ENCODE measurements at places on chromosomes 16 and 17.

GRCh38 chr17:17425591-17425990 lies 51.2 kb upstream of the MED9 start:
- DNase-seq: no peak

DNA sequence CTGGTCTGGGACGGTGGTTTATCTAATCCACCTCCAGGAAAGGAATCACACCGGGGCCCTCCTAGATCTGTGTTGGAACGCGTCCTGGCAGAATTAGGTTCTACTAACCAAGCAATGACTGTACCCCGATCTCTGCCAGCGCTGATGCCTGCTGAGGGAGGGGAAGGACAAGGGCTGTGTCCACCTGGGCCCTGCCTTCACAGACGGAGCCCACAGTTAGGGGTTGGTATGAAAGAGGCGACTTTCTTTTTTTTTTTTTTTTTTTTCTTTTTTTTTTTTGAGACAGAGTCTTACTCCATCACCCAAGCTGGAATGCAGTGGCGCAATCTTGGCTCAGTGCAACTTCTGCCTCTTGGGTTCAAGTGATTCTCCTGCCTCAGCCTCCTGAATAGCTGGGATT lies 9.9 kb upstream of the KRT19 start:
- no peak for DNase-seq

DNA sequence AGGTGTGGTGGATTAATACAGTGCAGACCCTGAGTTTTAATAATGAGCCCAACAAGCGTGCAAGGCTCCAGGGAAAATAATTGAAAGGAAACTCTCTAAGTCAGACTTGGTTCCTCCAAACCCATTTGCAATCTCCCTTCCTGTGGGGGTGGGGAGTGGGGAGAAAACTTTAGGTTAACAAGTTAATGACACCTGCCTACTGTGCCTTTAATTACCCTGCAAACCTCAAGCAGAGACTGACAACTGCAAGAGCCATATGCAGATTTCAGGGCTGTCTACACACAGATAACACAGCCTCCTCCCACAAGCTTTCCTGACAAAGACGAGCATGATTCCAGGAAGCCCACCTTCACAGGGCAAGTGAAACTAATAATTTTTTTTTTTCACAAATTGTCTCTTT lies 359.3 kb downstream of the HS3ST4 start:
- DNase-seq: no peak

DNA sequence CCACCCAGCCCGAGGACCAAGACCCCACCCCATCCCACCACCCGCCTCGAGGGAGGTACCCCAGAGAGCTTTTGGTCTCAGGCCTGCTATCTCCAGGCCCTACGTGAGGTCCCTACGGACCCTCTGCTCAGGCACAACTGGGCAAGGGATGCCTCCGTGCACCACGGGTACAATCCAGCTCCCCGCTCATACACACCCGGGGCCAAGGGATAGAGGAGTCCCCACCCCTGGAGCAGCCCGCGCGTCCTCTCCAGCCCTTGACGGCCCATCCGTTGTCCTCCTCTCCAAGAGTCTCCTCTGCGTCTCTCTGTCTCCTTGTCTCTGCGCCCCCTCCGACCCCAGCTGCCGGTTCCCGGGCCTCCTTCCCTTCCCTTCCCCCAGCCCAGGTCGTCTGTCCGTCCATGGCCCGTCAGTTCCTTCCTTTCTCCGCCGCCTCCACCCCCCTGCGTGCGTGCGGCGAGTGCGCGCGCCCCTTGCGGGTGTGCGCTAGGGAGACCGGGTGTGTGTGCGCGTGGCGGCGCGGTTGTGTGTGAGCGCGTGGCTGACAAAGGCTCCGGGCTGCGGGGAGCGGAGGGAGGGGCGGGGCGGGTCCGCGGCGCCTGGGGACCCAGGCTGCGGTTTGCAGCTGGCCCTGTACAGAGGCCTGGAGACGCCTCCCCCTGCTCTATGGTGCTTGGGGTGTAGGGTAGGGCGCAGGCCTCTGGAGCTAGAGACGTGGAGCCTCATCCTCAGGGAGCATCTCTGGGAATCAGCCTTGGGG lies 930 bp downstream of the SPNS2 start:
- no peak for DNase-seq

- no peak for DNase-seq
Measured at GRCh38 chr17:1273492-1274244, 3.4 kb downstream of the BHLHA9 start.

- DNase-seq: peak; percentile 79
Measured at GRCh38 chr16:68520649-68521086, 18.4 kb upstream of the ZFP90 start.

DNA sequence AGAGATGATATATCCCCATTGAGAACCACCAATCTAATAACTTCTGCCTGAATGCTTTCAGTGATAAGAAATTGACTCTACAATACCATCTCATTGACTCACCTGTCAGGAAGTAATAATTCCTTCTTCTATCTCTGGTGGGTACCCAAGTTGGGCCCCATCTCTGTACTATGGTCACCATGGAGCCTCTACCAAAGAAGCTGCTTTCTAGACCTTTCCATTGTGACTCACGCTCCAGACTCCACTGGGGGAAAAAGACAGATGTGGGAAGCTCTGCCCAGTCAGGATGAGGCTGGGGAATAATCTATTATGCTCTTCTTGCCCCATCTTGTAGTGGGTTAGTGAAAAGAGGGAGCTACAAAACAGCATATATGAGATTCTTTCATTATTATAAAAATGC lies 100.4 kb downstream of the COPRS start:
- no peak for DNase-seq

DNA sequence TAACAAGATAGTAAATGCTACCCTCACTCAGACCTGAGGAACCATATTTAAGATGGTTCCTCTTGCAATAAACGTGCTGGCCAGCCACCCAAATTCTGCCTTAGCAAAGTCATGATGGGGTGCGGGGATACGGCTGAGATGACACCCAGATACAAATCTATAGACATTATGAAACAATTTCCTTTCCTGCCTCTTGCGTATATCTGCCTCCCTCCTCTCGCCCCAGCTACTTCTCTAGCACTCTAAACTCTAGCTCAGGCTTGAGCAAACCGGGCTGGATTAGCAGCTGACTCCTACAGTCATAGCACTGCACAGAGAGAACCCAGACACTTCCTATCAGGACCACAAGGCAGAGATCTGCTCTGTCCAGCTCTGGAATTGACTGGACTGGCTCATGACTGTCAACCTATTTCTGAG lies 22.3 kb downstream of the CD300LF start:
- DNase-seq: no peak

DNA sequence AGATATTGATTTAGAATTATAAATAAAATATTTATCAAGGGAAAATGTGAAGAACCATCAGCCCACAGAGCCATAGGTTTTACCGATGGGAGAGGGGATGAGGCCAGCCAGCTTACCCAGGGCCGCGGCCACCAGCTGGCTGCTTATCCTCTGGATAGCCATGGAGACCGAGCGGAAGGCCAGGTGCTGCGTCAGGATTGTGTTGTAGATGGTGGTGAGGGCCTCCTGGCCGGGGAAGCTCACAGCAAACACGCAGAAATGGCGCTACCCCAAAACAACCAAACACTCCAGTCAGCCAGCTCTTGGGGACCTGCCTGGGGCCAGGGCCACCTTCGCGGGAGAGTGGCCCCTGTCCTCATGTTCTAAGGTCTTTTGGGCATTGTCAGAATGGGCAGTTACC lies 97.8 kb downstream of the DNAH17 start:
- DNase-seq: no peak
